NCI-H524 treated with DMSO at 0.1 percent for 48 hours (cell line): ENCODE measurements at places on chromosomes 6 and 20.

GRCh38 chr20:41245086-41245707 lies 72.3 kb downstream of the ZHX3 start:
- no peak for DNase-seq

- DNase-seq, result no peak
These were observed 182.5 kb downstream of the OTOR start for GRCh38 chr20:16930656-16931055.

- no peak for DNase-seq
These were observed 255.6 kb downstream of the PREX1 start for GRCh38 chr20:48571949-48572847.

DNA sequence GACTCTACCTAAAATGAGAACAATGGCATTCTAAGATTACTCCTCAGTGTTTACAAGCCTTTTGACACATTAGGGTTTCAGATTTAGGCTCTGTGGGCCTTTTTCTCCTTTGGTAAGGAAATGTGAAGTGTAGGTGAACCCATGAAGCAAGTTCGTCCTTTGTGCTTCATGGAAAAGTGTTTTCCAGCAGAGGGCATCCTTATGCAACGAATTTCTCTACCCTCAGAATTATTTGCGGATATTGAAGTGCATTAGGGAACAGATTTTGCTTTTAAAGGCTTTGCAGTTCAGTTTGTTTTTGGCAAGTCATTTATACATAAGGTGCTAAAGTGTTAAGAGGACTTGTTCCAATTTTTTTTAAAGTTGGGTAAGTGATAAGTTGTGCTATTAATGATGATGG lies 55.7 kb upstream of the FERMT1 start:
- DNase-seq, result peak; percentile 4

DNA sequence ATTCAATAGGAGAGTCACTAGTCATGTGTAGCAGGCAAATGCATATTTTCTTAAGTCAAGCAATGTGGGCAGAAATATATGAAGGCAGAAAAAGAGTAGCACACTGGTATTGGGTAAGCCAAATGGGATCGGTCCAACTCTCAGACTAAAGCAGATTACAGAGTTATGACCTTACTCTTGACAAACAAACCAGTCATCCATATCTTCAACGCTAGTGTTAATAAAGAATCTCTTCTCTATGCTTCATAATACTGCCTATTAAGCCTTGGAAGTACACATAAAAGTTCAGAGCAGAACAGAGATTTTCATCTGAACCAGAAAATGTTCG lies 320.2 kb upstream of the JARID2 start:
- DNase-seq, result peak; percentile 76

DNA sequence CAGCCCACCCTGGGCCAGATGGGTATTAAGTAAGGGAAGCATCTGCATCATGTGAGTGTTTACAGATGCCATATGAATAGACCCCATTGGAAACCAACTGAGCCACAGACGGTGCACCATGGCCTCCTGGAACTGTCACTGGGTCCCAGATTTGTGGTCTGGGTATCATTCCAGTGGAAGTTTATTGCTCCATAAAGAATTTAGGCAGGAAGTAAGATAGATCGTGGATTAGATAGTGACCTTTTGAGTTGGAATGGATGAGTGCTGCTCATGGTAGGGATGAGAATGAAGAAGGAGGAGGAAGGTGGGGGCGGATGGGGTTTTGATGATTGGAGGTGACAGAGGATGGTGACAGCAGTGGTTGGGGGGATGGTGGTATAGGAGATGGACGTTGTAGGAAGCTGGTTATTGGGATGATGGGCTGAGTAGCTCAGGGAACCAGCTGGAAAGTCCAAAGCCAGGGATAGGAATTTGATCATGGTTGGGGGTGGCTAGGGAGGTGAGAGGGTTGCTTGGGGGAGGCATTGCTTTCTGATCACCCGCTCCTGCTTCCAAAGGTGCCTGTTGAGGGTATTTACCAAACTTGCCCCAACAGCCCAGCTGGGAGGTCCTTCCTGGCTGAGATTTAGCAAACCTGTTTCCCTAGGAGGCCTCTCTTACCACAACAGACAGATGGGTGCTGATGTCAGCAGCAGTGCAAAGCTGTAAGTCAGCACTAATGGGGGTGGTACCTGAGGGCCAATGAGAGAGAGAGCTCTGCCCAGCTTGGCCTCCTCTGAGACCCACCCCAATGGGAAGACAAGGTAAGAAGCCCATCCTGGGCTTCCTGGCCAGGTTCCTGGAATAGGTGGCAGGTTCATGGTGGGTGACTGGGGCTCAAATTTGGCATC lies 78.0 kb downstream of the VEGFA start:
- peak; percentile 87 for DNase-seq

DNA sequence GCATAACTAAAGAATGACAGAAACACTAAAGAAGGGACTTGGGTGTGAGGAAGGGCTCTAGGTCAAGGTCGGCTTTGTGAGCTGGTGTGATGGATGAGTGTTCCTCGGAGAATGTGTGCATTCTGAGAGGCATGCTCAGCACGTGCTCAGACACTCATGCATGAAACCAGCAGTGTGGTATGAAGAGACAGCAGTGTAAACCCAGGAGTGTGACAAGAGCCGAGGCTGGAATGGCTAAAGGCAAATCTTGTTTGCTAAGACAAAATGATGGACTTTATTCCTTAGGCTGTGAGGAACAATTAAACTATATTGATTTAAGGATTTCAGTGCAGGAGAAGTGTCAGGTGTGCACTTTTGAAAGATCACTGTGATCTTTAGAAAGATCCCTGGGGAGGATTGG lies 107.4 kb upstream of the MAP7 start:
- no peak for DNase-seq

GRCh38 chr20:21571841-21572690 lies 58.2 kb upstream of the NKX2-2 start:
- no peak for DNase-seq

DNA sequence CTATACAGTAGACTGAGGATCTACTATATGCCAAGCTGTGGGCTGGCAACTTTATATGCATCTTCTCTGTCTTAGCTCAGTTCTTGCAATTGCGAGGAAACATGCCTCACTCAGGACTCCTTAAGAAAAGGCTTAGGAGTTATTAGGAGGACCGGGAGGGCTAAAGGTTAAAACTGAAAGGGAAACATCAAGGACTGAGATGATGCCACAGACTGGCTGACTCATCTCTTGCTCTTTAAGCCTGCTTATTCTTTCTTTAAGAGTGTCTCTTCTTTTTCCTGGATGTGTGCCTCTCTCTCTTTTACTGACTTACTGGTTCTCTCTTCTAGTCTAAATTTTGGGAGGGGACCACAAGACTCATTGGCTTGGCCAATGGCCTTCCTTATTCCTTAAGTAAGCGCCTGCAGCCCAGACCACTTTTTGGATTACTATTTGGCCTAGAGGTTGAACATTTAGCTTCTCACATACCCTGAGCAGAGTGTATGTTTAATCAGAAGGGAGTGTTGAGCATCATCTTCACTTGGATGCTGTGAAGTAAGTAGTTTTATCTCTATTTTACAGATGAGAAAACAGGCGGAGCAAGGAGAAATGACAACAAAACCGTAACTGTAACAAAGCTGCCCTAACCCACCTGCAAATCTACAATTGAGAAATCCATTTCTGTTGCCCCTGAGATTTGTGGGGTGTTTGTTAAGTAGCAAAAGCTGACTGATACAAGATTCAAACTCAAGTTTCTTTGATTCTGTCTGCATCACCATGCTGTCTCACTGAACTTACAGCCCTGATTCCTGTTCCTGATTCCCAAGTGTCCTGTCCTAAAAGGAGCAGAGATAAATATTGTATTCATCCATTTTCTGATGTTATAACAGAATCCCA lies 7.2 kb upstream of the SDC4 start:
- no peak for DNase-seq

- DNase-seq, result no peak
These were observed 182.1 kb upstream of the FBXL4 start for GRCh38 chr6:99129835-99130234.

GRCh38 chr20:56748476-56749377 lies 119.6 kb downstream of the TFAP2C start:
- no peak for DNase-seq

GRCh38 chr6:106913111-106913510 lies 61.4 kb downstream of the CD24 start:
- DNase-seq, result no peak

- DNase-seq, result no peak
These were observed 1.9 kb downstream of the MRPS26 start for GRCh38 chr20:3047486-3048419.

- DNase-seq, result no peak
These were observed 55.8 kb downstream of the PLAGL1 start for GRCh38 chr6:143952060-143952778.

DNA sequence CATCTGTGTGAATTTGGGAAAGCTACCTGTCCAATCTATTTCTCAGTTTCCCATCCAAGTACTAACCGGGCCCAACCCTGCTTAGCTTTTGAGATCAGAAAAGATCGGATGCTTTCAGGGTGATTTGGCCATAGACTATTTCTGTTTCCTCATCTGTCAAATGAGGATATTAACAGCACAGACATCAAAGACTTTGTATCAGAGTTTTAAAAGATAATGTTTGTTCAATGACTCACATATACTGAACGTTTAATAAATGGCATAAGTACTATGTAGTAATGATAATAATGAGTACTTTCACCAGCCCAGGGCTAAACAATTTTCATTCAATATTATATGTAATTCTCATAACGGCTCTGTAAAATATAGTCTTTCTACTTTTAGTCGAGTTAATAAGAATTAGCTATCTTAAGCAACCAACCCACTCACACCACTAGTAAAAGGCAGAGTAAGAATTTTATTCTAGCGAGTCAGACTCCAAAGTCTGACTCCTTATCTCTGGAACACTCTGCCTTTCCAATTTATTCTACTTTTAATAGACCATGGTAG lies 216.5 kb downstream of the ARHGAP18 start:
- DNase-seq, result no peak

DNA sequence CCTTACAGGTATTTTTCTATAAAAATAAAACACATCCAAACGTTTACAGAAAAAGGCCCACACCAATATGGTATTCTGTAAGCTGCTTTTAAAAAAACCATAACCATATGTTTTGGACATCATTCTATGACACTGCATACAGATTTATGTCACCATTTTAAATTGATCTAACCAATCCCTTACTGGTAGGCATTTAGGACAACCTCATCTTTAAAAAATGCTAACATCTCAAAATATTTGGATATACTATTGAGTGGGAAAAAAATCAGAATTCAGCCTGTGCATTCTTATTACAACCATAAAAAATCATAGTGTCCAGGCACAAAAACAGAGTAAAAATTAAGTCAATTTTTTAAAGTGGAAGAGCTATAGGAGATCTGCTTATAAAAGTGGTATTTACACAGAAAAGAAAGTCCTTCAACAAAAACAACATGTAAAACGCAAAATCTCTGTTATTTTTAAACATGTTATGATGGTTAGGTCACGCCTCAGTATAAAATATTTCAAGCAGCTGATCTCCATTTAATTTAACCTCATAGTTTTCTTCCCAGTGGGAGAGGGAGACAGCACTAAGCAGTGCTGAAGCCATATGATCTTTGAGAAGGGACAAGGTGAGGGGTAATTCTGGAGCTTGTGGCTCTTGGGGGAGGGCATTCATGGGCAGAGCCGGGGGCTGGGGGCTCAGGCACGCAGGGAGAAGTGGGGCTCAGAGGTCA lies 21.2 kb downstream of the TRAM2 start:
- DNase-seq, result no peak

- no peak for DNase-seq
These were observed 11.5 kb downstream of the ATP9A start for GRCh38 chr20:51756653-51757052.

- no peak for DNase-seq
These were observed 94.0 kb downstream of the RNGTT start for GRCh38 chr6:88869263-88870020.

GRCh38 chr6:56363796-56364430 lies 116.5 kb upstream of the COL21A1 start:
- no peak for DNase-seq

- no peak for DNase-seq
These were observed 12.0 kb upstream of the MRPS10 start for GRCh38 chr6:42229506-42230119.

- no peak for DNase-seq
These were observed 11.3 kb downstream of the ELMO2 start for GRCh38 chr20:46394872-46395760.

DNA sequence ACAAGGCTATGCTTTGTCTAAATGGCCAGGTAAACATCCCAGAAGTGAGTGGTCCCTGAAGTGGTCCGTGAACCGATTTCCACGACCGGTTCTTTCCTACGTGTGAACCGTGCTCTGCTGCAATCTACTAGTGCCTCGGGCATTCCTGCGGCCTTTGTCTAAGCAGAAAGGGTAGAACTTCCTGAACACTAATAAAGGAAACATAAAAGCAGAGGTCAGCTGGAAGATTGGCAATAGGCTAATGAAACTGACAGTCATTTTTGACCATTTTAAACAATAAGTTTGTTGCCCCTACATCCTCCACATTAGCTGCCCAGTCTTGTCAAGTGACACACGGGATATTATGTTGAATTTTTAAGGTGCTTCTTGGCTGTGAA lies 410.0 kb downstream of the PLCB1 start:
- no peak for DNase-seq

- DNase-seq, result no peak
These were observed 133.9 kb downstream of the KCNQ5 start for GRCh38 chr6:72755752-72756151.

GRCh38 chr6:34515473-34516387 lies 40.4 kb downstream of the SPDEF start:
- no peak for DNase-seq

DNA sequence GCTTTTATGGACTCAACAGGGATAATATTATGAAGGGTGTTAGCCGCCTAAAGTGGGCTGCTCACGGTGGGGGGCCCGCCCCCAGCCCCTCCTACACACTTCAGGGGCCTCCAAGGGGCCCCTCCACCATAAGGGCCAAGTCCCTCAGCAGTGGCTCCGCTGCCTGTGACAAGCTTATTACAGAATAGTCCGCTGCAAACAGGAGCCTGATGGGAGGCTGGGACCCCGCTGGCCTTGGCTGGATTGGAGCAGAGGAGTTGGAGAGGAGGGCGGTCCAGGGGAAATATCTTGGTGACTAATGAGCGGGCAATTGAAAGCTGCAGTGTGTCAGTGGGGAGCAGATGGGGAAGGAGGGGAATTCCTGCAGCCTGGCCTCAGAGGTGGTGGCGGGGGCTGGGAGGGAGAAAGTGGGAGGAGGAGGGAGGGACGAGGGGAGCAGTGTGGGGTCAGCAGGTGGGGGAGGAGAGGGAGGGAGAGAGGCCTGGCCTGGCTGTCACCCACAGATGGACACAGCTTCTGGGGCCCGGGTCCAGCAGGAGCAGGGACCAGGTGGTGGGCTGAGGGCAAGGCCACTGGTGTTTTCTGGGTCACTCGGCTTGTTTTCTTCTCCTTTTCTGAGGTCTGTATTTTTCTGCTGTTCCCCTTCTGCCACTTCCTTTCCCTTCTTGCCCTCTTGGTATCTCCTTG lies 57.6 kb upstream of the FOXP4 start:
- DNase-seq, result peak; percentile 96

GRCh38 chr20:60244373-60245146 lies 286.3 kb downstream of the CDH26 start:
- no peak for DNase-seq
